ENCODE measurements at places on chromosomes 2 and 18.

GRCh38 chr18:52339891-52340371 is at the start of gene DCC:
Gene DCC (plus strand): TSS chr18:52340197. CDS start chr18:52340788, 591 bp downstream.
- DNase-seq, result peak; percentile 74

DNA sequence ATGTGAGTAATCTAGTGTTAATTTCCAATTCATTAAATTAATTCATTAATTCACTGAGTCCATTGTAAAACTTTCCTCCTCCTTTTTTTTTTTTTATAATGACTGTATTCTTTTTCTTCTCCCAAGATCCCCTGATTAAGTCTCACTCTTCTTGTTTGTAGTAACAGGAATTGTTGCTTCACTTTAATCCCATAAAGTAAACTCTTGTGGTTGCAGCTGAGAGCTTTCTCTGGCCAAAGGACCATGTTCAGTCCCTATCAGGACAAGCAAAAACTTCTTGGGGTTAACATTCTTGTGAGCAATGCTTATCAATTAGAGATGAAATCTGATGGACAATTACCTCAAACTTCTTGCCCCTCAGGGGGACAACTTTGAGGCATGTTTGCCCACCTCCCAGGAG is 400.2 kb upstream of the SPHKAP start:
- no peak for DNase-seq

GRCh38 chr2:231900486-231900942 is 25.7 kb downstream of the NPPC start:
- peak; percentile 94 for DNase-seq

DNA sequence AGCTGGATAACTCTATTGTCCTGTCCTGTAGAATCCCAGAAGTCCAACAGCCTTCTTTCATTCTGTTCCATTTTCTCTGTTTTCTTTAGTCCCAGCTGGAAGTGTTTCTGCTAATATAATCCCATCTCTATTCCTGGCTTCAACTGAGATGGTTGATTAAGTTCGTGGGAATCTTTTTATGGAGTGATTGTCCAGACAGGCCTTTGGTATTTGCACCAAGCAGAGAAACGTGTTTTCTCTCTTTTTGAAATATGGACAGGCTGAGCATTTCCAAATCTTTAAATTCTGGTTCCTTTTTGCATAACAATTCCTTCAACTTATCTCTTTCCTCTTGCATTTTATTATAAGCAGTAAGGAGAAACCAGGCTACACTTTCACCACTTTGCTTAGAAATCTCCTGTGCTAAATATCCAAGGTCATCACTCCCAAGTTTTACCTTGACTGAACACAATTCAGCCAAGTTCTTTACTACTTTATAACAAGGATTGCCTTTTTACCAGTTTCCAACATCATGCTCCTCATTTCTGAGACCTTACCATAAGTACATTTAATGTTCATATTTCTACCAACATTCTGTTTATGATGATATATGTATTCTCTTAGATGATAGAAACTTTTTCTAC is 108.8 kb downstream of the ZFP36L2 start:
- DNase-seq, result no peak

GRCh38 chr2:77193858-77194448 is 328.2 kb downstream of the LRRTM4 start:
- no peak for DNase-seq

DNA sequence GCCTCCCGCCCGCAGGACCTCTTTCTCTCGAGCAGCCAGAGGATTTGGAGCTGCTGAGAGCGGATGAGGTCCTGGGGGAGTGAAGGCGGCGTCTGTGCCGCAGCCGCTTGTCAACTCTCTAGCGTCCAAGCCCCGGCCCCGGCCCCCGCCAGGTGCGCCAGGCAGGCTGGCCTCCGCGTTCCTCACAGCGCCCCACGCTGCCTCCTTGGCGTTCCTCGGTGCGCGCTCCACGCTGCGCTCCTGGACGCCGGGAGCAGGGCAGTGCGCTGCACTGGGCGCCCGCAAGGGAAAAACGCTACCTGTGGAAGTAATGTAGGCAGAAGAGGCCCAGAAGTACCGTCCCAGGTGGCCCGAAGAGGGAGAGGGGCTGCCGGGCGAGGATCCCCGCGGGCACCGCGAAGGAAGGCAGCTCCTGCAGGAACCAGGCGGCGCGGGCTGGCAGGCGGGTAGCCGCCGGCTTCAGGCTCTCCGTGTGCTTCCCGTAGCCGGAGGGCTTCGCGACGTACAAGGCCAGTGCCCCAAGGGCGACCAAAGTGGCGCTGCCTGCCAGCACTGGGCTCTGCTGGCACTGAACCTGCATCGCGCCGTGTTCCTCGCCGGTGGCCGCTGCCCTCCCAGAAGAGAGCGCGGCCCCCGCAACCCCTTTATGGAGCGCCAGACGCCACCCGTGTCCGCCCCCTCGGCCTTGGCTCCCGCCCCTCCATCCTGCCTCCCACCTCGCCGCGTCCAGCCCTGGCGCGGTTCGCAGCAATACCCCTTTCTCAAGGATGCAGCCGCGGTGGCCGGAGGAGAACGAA is at the start of gene SRD5A2:
Gene SRD5A2, minus strand, starts transcription at position 618 of the 797 bp plus-strand sequence. Its CDS starts 38 bp downstream, at position 580.
- peak; percentile 48 for DNase-seq

DNA sequence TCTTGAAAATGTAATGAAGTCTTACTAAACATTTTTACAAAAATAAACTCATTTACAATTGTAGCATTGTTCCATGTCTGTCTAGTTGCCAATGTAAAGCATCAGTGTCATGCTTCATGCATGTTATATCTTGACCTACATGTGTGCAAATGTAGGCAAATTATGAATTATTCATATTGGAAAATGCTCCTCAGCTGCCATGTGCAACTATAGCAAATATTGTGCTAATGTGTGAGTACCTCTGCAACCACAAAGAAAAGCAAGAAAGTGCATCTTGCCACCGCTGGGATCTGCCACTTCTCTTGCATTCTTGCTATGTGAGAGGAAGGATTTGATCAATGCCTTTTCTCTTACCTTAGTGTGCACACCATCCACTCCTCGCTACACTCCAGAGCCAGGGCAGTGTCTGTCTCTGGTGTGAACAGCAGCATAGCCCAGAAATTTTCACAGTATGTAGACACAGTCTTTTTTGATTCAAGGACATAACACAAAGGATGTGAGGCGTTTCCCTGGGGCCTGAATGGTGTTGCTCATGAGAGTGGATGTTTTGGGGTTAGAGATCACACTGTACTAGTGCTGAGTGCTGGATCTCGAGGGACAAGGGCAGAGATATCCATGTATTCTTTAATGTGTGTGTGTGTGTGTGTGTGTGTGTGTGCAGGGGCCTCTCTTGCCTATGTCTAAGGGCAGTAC is 47.6 kb upstream of the HAAO start:
- DNase-seq, result no peak

DNA sequence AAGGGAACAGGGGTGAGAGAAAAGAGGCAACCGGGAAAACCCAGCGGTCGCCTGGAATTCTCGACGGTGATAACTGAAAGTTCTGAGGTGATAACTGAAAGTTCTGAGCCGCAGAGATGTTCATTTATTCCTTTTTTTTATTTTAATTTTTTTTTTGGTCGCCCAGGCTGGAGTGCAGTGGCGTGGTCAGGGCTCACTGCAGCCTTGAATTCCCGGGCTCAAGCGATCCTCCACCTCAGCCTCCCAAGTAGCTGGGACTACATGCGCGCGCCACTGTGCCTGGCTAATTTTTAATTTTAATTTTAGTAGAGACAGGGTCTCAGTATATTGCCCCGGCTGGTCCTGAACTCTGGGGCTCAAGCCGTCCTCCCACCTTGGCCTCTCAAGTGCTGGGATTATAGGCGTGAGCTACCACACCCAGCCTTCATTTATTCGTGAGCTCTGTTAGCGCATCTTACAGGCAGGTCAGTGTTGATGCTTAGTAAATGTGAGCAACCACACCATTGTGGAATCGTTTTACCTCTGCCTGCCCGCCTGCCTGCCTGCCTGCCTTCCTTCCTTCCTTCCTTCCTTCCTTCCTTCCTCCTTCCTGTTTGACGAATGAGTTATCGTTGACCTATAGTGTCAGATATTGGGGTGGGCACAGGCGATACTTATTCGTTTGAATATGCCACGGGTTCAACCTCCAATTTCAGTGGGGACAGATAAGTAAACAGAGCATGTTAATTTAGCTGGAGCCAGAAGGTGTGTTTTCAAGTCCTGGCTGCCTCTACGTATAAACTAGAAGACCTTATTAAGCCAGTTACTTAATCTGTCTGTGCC is 557 bp upstream of the E2F6 start:
- no peak for DNase-seq

DNA sequence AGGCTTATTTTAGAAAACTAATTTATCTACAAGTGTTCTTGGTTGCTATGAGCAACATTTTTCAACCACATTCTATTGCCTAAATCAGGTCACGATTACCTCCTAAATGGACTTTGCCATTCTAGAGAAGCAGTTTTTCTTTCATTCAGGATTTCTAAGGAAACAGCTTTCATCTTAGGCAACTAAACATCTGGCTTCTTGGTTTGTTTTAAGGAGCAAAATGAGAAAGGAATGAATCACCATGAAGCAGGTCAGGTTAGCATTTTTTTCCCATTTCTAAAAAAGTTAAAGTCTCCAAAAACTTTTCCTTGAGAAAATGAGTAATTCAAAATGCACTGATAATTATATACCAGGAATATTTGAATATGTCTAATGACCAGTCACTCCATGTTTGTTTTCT is 114.8 kb downstream of the GAREM1 start:
- DNase-seq, result no peak

DNA sequence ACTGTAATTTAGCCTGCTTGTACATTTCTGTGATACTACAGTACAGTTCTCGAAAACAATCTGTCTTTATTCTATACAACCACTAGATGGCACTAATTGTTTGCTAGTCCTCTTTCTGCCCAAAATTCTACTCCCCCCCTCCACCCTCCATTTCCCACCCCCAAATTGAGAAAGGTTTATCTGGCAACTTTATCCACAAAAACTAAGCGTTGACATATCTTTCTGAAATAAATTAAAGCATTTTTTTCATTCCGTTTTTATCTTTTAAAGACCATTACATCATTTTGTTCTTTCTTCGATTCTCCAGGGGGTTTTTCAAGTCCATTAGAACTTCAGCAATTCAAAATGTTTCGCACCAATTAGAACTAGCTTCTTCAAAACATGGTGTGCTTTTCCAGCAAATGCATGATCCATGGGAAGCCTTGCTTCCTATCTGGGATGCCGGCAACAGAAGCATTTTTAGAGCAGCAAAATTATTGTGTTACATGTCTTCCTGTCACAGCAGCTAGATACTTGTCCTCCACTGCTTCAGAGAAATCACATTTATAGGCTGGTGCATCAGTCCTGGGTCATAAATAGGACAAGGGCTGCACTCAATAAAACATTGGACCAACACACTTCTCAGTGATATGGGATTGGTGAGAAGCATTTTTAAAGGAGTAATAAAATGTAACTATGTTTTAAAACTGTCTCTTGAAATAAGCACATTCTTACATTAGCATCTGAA is 241.3 kb downstream of the PAX3 start:
- DNase-seq, result no peak

- no peak for DNase-seq
These were observed 26.3 kb downstream of the EFR3B start for GRCh38 chr2:25068217-25068616.

- DNase-seq, result peak; percentile 65
These were observed 4.6 kb downstream of the TGIF1 start for GRCh38 chr18:3454365-3455089.

- DNase-seq, result no peak
These were observed 19.5 kb downstream of the B3GNT7 start for GRCh38 chr2:231415029-231415428.

DNA sequence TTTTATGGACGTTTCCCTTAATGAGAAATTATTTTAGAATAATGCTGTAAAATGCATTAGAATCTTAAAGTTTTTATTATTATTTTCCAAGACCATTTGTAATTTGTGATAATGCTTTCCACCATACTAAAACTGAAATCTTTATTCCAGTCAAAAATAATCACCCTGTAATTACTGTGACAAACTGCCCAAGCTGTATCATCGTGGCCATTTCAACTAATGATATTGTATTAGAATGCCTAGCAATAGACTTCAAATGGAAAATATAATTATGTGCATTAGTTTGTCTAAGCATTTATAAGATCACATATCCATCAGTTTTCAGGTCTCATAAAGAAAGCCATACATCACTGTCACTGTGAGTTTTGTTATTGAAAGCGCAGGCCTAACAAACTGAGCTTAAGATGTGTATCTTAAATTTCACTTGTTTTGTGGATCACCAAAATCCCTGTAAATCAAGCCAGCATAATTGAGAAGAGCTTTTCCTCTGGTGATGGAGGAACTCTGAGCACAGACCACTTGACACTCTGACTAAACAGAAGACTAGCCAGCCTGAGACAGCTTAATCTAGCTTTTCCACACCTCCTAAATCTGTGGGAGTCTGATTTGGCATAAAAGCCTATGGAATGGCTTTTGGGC is 1312.2 kb upstream of the ACVR2A start:
- DNase-seq, result no peak

DNA sequence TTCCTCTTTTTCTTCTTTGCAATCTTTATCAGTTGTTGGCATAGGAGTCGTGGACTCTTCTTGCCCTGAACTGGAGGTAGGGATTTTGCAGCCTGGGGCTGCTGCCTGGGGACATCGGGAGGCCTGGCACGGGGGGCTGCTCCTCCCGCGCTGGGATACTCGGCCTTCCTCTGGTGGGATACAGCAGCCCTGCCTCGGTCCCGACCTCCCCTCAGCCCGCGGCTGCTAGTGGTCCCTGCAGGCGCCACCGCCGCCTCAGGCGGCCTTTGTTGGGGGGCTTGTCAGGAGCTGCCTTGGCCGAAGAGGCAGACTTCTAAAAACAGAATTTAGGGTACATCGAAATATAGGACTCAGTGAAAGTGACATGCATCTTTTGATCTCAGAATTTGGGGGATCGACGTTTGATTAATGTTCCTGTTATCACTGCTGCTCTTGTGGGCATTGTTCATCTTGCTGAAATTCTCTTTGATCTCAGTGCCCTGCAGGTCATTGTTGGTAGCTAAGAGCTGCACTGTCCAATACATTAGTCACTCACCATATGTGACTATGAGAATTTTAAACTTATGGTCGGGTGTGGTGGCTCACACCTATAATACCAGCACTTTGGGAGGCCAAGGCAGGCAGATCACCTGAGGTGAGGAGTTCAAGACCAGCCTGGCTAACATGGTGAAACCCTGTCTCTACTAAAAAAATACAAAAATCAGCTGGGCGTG is 16.3 kb downstream of the POLR2D start:
- DNase-seq, result no peak

- no peak for DNase-seq
These were observed 421.5 kb upstream of the MEIS1 start for GRCh38 chr2:66013456-66013855.

- DNase-seq, result no peak
These were observed 46.8 kb downstream of the RAB27B start for GRCh38 chr18:54875063-54875462.
